ENCODE measurements at places on chromosomes 6 and 20.

- DNase-seq: no peak
These were observed 22.3 kb downstream of the DNMT3B start for GRCh38 chr20:32784369-32785080.

DNA sequence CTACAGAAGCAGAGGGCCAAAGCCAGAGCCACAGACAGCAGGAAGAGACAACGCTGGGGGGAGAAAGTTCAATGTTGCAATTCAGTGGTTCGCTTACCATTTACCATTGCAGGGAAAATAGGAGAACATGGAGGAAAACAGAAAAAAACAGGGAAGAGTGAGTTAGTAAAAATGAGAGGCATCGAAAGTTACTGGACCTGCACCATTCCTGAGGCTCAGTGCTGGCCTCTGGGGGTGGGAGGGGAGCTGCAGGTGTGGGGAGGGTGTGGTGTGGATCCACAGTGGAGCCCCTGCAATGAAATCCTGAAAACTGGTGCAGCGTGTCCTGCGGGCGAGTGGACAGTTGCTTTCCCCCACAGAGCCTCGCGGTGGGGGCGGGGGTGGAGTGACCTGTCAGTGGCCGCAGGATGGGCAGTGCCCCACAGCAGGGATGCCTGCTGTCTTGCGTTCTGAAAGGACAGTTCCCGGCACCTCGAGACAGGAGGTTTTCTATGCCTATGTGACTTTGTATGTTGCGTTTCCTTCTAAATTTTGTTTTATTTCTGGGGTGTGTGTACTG is 5.7 kb downstream of the TMEM181 start:
- no peak for DNase-seq

DNA sequence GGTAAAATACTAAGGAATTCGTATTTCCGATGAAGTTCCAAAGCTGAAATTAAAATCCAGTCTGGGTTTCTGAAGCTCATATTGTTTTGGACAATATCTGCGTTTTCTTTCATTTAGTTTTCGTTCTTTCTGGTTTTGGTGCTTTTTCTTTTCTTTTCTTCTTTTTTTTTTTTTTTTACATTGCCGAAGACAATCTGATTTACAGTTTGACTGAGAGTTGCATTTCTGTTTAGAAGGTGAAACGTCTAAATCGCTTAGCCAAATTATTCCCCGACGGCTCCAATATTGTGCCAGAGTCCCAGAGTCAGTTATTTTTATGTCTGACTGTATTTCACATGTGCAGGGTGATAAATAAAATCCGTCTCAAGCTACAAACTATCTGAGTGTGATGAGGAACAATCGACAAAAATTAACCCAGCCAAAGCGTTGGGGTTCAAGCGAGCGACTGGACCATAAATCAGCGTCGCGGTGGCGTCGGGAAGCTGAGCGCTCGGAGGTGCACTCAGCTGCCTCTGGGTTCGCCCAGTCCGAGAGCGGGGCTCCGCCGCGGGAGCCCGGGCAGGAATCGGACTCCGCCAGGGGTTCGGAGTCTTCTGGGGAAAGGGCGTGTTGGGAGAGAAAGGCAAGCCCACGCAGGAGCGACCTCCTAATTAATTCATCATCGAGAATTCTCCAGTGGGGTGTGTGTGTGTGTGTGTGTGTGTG is 8.2 kb upstream of the TBX18 start:
- no peak for DNase-seq

DNA sequence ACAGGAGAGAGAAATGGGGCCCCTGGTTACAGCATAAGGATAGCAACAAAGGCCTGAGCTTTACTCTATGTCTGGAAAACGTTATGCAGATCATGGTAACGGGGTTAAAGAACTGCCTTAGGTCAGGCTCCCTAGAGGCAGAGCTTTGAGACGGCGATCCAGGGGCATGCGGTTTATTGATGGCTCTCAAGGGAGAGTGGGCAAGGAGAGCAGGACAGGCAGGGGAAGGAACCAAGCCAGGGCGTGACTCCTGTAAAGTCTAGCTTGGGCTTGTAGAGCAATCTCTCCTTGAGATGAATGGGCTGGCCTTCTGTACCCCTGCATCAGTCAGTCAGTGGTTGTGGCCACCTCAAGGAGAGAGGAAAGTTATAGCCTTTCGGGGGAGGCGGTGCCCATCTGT is 12.5 kb upstream of the FERMT1 start:
- no peak for DNase-seq

DNA sequence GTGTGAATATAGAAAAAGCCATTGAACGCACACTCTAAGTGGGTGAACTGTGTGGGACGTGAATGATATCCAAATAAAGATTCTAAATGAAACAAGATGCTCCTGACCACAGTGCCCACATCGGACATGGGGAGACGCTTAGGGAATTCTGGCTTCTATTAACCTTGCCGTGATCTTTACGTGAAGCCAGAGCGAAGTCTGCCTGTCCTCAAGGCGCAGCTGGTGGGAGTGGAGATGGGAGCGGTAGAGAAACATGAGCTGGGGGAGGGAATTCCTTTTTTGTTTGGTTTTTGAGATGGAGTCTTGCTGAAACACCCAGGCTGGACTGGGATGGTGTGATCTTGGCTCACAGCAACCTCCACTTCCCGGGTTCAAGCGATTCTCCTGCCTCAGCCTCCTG is 46.0 kb downstream of the VSTM2L start:
- DNase-seq: no peak

GRCh38 chr20:18412221-18412901 is 54.5 kb downstream of the DZANK1 start:
- no peak for DNase-seq

GRCh38 chr20:6057139-6057538 is 3.3 kb upstream of the LRRN4 start:
- no peak for DNase-seq

DNA sequence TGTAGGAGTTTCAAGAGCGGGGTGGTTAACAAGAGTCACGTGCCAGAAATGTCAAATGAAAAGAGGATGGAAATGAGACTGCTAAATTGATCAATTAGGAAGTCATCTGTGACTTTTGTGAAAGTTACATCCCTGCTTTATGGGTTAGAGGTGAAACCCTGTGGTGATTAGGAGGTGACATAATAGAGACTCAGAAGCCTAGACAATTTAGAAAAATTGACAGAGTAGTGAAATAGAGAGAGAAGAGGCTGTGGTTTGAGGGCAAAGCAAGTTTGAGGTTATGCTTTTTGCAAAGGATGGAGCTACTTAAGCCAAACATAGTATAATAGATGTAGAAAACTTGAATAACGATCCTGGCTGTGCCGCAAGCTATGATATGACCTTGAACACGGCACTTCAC is 71.8 kb downstream of the IMPG1 start:
- no peak for DNase-seq

GRCh38 chr6:133814797-133815196 is 74.1 kb upstream of the TCF21 start:
- no peak for DNase-seq

DNA sequence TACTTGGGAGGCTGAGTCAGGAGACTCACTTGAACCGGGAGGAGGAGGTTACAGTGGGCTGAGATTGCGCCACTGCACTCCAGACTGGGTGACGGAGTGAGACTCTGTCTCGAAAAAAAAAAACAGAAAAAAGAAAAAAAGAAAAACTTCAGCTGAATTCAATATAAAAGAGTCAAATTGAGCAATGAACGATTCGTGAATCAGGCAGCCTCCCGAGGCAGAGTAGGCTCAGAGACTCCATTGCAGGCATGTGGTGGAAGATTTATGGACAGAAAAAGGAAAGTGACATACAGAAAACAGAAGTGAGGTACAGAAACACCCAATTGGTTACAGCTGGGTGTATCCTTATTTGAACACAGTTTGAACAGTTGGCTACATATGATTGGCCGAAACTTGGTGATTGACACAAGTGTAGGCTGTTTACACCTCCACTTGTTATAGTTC is 56.3 kb downstream of the HLA-DPB1 start:
- no peak for DNase-seq

DNA sequence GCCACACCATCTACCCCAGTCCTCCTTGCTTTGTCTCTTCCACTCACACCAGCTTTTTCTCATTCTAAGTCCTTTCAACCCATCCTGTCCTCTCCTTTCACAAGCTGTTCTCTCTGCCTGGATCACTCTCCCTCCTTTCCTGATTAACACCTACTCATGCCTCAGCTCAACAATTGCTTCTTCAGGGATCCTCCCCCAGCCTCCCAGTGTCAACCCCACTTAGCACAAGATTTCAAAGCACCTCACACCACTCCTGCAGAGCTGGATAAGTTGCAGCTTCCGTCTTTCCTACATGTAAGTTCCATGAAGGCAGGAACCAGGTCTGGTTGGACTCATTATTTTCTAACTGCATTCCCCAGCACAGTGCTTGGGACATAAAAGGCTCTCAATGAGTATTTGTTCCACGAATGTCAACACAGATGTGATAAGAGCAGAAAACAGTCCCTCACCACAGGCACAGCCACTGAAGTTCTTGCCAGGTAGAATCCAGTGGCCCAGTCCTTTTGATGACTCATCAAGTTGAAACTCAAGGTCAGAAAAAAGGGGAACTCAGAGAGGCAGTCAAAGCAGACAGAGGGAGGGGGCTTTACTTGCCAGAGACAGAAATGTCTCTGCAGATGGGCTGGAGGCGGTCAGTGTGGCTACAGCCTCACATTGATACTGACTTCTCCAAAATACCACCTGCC is 193.4 kb upstream of the PRDM1 start:
- no peak for DNase-seq

GRCh38 chr20:10731190-10731965 is 57.6 kb upstream of the JAG1 start:
- DNase-seq: no peak

DNA sequence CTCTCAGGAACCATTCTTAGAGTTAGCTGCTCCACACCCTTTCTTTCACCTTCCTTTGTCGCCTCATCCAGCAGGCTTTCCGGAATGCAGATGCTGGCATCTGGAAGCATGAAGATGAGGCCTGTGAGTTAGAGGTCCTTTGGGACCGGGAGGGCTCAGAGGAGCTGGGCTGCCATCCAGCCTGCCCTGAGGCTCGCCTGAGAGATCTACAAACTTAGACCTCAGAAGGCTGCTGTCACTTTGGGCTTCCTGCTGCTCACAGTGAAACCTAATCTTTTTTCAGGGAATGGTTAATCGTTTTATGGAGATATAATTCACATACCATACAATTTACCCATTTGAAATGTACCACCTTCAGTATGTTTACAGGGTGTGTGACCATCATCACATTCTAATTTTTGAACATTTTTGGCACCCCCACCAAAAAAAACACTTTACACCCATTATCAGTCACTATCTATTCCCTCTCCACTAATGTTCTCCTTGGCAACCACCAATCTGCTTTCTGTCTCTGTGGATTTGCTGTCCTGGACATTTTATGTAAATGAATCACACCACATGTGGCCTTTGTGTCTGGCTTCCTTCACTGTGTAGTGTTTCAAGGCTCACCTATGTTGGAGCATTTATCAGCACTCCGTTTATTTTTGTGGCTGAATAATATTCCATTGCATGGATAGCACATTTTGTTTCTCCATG is 20.0 kb upstream of the MPC1 start:
- no peak for DNase-seq

DNA sequence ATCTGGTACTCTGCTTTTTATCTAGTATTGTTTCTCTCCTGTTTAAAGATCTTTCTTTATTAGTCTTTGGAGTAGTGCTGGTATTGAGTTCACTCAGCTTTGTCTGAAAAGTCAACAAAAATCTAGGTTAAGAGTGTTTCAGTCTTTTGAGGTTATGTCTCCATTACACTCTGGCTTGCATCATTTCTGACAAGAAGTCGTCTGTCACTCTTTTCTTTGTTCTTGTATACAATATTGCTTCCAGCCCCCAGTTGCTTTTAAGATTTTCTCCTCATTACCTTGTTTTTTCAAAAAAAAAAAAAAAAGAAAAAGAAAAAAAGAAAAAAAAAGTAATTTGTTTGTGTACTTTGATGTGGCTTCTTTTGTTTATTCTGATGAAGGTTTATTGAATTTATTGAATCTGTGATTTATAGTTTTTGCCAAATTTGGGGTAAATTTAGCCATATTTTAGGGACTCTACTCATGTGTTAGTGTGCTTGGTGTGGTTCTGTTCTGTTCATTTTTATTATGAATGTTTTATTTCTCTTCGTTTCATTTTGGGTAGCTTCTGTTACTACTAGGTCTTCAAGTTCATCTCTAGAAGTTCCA is 408.9 kb downstream of the CDKAL1 start:
- DNase-seq: no peak

DNA sequence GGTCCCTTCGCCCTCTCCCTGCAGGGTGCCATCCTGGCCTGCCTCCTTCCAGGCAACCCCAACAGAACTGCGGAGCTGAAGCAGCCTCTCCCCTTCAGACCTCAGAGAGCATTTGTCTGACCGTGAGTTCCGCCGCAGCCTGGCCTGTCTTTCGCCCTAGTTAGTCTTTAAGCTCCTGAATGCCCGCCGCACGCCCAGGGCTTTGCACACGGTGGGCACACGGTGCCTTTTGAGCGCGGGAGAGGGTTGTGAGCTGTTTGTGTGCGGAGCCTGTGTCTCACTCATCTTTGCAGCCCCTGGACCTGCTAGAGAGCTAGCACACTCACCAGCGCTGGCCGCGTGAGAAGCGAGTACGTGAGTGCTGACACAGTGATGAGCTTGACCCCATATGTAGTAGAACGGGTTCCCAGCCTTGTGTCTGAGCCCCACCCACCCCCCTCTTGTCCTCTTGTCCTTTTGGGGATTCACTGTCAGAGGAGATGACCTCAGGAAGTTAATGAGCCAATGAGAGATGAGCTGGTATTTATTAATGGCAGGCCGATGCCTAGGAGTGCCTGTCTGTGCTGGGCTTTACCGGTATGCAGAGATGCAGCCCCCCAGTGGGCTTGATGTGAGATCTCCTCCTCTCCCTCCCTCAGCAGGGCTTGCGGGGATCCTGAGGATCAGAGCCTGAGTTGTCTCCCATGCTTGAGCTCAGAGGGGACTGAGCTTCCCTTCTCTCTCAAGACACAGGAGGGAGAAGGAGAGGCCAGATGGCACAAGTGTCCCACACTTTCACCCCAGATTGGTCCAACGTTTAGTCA is 249.2 kb downstream of the FARS2 start:
- DNase-seq: no peak

- DNase-seq: no peak
These were observed 84.1 kb upstream of the EPB41L1 start for GRCh38 chr20:36070451-36070850.

- no peak for DNase-seq
These were observed 135.0 kb downstream of the SLC16A10 start for GRCh38 chr6:111222341-111222740.

- DNase-seq: no peak
These were observed 693.0 kb downstream of the HTR1B start for GRCh38 chr6:76770281-76770680.

- DNase-seq: no peak
These were observed 61.1 kb downstream of the TAF4 start for GRCh38 chr20:62004614-62005013.

GRCh38 chr20:31723069-31723318 is 326 bp upstream of the BCL2L1 start:
- no peak for DNase-seq

- DNase-seq: no peak
These were observed 53.8 kb downstream of the PCNA start for GRCh38 chr20:5065879-5066383.

- DNase-seq: no peak
These were observed 824 bp upstream of the SCRT2 start for GRCh38 chr20:676315-676937.

GRCh38 chr6:105113422-105113821 is 66.4 kb downstream of the POPDC3 start:
- no peak for DNase-seq

Data from cortex of kidney (tissue), 1 donor.